Stimulated activated CD4-positive, alpha-beta T cell treated with anti-CD3 and anti-CD28 coated beads, Interleukin-12 subunit alpha, Interleukin-12 subunit beta, amount 100 ng/mL, for 48 hours (primary cell): ENCODE measurements at places on chromosomes 3 and 15.

GRCh38 chr3:99817047-99817436 lies 620 bp upstream of the CMSS1 start:
- DNase-seq: no peak

DNA sequence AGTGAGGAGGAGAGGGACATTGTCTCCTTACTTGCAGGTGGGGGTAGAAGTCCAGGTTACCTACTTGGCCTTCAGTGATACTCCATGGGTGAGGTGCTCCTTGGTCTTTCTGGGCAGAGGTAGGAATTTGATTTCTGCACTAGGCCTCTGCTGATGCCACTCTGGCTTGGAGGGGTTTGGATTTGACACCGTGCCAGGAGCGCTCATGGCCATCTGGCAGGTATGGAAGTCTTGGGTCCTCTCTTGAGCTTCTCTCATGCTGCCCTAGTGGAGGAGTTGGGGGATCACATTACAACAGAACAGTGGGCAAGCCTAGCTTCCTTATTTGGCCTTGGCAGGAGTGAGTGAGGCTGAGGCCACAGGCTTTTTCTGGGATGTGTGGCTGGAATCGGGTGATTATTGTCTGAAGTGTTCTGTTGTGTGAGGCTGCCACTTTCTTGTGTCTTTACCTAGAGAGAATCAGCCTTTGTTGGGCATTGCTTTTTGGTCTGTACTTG lies 525.0 kb downstream of the GABRG3 start:
- no peak for DNase-seq

DNA sequence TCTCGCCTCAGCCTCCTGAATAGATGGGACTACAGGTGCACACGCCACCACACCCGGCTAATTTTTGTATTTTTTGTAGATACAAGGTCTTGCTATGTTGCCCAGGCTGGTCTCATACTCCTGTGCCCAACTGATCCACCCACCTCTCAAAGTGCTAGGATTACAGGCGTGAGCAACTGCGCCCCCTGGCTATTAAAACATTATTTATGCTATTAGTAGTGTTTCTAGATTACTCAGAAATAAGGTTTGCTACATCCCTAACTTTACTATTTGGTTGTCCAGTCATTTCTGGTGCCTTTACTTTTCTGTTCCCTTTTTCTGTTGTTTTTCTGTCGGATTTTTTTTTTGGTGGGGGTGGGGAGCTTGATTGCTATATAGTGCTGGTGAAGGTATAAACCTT lies 393.6 kb upstream of the TPM1 start:
- no peak for DNase-seq

DNA sequence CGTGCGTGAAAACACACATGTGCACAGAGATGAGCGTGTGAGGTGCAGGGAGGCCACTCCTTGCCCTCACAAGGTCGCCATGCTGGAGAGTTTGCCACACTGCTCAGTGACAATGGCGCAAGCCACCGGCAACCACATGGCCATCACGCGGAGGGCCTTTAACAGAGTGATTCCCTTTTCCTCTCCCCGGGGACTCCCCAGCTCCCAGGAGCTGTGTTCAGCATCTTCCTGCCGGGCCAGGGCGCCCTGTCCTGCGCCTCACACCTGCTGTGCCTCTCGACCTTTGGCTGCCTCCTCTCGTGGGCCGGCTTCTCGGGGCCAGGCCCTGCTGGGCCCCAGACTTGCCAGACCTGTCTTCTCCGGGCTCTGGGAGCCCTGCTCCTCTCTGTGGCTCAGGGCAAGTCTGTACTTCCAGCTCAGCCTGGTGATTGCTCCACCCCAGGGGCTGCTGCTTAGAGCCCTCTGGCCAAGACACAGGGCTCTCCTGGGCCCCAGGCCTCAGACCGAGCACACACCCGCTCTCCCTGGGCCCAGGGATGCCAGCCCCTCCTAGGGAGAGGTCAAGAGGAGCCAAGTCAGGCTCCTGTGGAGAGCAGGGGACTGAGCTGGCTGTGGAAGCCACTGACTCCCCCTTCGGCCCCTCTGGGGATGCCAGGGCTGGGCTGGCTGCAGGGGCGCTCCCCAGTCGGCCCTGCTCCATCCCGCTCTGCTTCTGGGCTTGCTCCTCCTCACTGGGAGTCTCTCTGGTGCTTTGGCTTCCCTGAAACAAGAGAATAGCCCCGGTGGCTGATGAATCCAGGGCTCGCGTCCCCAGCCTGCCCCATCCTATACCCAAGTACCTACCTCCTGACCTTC lies 5.6 kb downstream of the CCDC9B start:
- DNase-seq: no peak
